Activated CD4-positive, alpha-beta T cell treated with anti-CD3 and anti-CD28 coated beads for 36 hours (primary cell): ENCODE measurements at places on chromosomes 11 and 22. TPM values are rescaled to one million over a fixed set of nuclear protein-coding genes. Genes with fewer than 3 reads are reported as not detected.

Gene BLID
- total RNA-seq, result not detected

Gene RASGRP2
- total RNA-seq, result 5.6 TPM

Gene OR52N4
- 0.70 TPM for total RNA-seq

Gene GSTT2
- total RNA-seq, result not detected

Gene CBLIF
- total RNA-seq, result not detected

Gene TAF6L
- 10.2 TPM for total RNA-seq

Gene LSP1
- total RNA-seq, result 193 TPM

Gene ZC3H12C
- 1.6 TPM for total RNA-seq

Gene HEPN1
- total RNA-seq, result not detected

Gene OR52I2
- not detected for total RNA-seq

- peaks cover 7% of the 10 kb centered on the region for H3K4me1 ChIP-seq
- H3K27ac ChIP-seq, result no peak overlapping the region
- no peak overlapping the region for H3K4me3 ChIP-seq
Observed at GRCh38 chr22:37454857-37455686, 27.8 kb upstream of the ELFN2 start.

- no peak overlapping the region for H3K4me3 ChIP-seq
- H3K27ac ChIP-seq, result no peak overlapping the region
- DNase-seq, result peak; percentile 65
Observed at GRCh38 chr11:19938169-19938856, 222.0 kb downstream of the DBX1 start.

- H3K4me1 ChIP-seq, result peaks cover 29% of the 10 kb centered on the region
- DNase-seq, result no peak
- no peak overlapping the region for H3K27ac ChIP-seq
- H3K4me3 ChIP-seq, result no peak overlapping the region
Observed at GRCh38 chr11:6202041-6202440, 3.0 kb downstream of the OR52W1 start.

DNA sequence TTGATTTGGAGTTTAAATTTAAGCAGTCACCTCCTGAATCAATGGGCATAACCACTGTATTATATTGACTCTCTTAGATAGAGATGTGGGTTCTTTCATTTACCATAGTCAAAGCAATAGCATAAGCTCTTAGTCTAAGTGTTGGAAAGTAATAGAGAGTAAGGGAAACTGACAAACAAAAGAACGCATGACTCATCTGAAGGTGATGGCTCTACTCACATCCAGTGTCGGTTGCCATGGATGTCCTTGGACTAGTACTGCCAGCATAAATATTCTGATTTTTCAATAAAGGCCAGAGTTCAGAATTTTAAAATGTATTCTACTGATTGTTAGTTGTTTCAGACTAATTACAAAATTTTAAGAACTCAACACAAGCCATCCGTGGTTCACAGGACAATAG lies 444.9 kb upstream of the DDI1 start:
- no peaks in the 10 kb centered on the region for H3K36me3 ChIP-seq
- no peak for DNase-seq
- no peaks in the 10 kb centered on the region for H3K27me3 ChIP-seq
- H3K27ac ChIP-seq, result no peak overlapping the region
- no peak overlapping the region for H3K4me3 ChIP-seq

DNA sequence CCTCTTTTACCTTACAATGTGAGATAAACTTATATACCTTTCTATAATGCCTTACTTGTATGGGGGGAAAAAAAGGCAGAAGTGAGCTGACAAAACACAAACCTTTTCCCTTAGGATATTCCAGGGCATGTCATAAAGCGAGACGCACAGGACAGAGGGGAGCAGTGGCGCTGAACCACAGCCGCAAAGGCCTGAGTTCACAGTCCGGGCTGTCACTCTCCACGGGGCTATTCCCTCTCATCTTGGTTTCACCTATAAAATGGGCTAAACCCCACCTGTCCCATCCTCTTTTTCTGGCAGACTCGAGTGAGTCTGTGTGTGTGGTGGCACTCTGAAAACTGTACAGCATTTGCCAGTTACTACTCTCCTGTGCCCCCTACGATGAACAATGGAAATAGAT lies 14.4 kb upstream of the FXYD2 start:
- no peaks in the 10 kb centered on the region for H3K27me3 ChIP-seq
- H3K27ac ChIP-seq, result no peak overlapping the region
- H3K4me1 ChIP-seq, result no peaks in the 10 kb centered on the region
- no peaks in the 10 kb centered on the region for H3K36me3 ChIP-seq

DNA sequence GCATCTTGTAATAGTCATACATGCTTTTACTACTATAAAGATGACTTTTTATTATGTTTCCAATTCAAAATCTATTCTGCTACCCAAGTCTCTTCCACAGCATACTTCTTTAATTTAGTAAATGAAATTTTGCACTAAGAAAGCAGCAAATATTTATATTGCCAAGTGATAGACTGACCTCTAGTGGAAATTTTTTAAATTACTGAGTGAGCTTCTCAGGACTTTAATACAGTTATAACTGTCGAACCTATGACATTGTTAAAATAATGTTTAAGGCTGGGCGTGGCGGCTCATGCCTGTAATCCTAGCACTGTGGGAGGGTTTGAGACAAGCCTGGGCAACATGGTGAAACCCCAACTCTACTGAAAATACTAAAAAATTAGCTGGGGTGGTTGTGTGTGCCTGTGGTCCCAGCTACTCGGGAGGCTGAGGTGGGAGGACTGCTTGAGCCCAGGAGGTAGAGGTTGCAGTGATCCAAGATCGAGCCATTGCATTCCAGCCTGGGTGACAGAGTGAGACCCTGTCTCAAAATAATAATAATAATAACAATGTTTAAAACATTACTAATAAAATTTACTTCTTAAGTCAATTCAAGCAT lies 27.3 kb downstream of the STK33 start:
- H3K4me1 ChIP-seq, result peaks cover 2% of the 10 kb centered on the region
- H3K4me3 ChIP-seq, result no peak overlapping the region
- no peak overlapping the region for H3K27ac ChIP-seq
- peak; percentile 5 for DNase-seq

GRCh38 chr11:46918788-46919513 lies 601 bp upstream of the LRP4 start:
- no peak overlapping the region for H3K27ac ChIP-seq
- H3K4me1 ChIP-seq, result peaks cover 25% of the 10 kb centered on the region
- DNase-seq, result no peak

DNA sequence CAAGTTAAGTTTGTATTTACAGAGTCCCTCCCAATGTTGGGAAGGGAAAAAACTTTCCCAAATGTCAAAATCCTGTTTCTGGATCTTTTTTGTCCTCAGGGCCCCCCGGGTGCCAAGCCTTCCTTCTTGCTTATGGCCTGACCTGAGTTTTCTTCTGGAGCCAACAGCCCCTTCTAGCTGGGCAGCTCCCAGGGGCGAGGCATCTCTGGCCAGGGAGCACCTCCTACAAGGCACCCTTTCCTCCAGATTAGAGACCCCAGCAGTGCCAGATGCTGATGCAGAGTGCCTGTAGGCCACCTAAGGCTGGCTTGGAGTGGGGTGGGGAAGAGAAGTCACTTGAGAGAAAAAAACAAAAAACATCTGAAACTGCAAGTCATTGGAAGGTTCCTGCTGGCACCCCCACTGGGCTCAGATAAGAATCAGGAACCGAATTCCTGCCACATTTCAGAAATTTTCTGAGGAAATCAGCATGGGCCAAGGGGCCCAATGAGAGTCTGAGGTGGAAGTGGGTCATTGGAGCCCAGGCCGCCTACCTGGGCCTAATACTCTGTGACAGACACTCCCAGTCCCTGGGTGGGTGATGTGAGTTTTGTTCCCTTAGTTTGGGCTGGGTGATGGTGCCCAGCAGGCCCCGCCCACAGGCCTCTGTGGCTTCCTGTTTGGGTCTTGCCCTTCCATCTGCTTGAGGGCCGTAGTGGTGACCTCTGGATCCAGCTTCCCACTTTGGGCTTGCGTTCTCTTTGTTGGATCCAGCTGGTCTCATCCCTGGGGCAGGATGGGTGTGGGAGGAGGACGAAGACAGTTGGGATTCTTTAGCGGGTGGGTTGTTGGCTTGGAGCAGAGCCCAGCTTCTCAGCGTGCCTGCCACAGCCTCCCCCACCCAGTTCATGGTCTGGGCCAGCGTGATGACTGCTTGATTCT lies 40.6 kb downstream of the PARVA start:
- H3K4me3 ChIP-seq, result no peak overlapping the region
- no peak for DNase-seq
- H3K27me3 ChIP-seq, result peaks cover 6% of the 10 kb centered on the region
- H3K36me3 ChIP-seq, result no peaks in the 10 kb centered on the region
- no peaks in the 10 kb centered on the region for H3K4me1 ChIP-seq

GRCh38 chr11:117414724-117415123 lies 87.1 kb downstream of the CEP164 start:
- no peak overlapping the region for H3K27ac ChIP-seq
- H3K27me3 ChIP-seq, result no peaks in the 10 kb centered on the region
- no peaks in the 10 kb centered on the region for H3K4me1 ChIP-seq
- DNase-seq, result no peak
- H3K4me3 ChIP-seq, result no peak overlapping the region

GRCh38 chr11:44494785-44495184 lies 70.7 kb upstream of the CD82 start:
- no peaks in the 10 kb centered on the region for H3K36me3 ChIP-seq
- H3K4me1 ChIP-seq, result no peaks in the 10 kb centered on the region
- H3K4me3 ChIP-seq, result no peak overlapping the region
- peaks cover 4% of the 10 kb centered on the region for H3K27me3 ChIP-seq
- DNase-seq, result no peak
- no peak overlapping the region for H3K27ac ChIP-seq

GRCh38 chr11:11173316-11174025 lies 179.6 kb downstream of the CSNK2A3 start:
- no peaks in the 10 kb centered on the region for H3K27me3 ChIP-seq
- H3K27ac ChIP-seq, result no peak overlapping the region
- no peak overlapping the region for H3K4me3 ChIP-seq
- no peak for DNase-seq
- H3K36me3 ChIP-seq, result no peaks in the 10 kb centered on the region
- H3K4me1 ChIP-seq, result peaks cover 17% of the 10 kb centered on the region

DNA sequence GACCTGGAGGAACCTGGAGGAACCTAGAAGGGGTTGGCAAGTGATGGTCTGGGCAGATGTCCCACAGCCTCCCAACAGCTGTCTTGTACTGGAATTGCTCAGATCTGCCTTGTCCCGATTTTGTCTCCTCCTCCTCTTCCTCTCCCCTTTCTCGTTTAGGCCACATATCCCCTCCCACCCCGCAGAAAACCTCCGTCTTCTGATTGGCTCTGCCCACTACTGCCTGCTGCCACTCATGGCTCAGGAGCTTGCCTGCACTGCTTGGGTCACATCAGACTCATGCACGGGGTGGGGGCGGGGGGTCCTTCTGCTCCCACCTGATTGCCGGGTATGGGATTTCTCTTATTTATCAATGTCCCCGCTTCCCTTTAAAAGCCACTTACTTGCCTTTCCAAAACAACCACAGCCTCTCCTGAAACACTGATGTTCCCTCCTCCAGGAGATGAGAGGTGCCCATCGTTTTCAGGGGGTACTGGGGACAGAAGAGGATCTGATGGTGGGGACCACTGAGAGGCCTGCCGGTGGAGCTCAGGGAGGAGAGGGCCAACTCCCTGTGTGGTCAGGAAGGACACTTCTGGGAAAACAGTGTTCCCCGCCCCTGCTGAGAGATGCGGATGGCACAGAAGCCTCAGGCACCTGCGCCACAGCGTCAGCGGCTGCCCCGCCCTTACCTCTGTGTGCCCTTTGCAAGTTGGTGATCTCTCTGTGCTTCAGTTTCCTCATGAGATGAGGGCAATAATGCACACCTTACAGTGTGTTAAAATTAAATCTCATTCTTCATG lies 14.7 kb downstream of the TOM1 start:
- H3K27ac ChIP-seq, result peak overlapping the region; percentile 44
- H3K4me3 ChIP-seq, result no peak overlapping the region
- no peak for DNase-seq
- H3K36me3 ChIP-seq, result peaks cover 9% of the 10 kb centered on the region

GRCh38 chr11:9118277-9118676 lies 26.9 kb upstream of the SCUBE2 start:
- H3K27ac ChIP-seq, result no peak overlapping the region
- H3K36me3 ChIP-seq, result no peaks in the 10 kb centered on the region
- H3K4me3 ChIP-seq, result no peak overlapping the region
- DNase-seq, result no peak
- no peaks in the 10 kb centered on the region for H3K4me1 ChIP-seq

DNA sequence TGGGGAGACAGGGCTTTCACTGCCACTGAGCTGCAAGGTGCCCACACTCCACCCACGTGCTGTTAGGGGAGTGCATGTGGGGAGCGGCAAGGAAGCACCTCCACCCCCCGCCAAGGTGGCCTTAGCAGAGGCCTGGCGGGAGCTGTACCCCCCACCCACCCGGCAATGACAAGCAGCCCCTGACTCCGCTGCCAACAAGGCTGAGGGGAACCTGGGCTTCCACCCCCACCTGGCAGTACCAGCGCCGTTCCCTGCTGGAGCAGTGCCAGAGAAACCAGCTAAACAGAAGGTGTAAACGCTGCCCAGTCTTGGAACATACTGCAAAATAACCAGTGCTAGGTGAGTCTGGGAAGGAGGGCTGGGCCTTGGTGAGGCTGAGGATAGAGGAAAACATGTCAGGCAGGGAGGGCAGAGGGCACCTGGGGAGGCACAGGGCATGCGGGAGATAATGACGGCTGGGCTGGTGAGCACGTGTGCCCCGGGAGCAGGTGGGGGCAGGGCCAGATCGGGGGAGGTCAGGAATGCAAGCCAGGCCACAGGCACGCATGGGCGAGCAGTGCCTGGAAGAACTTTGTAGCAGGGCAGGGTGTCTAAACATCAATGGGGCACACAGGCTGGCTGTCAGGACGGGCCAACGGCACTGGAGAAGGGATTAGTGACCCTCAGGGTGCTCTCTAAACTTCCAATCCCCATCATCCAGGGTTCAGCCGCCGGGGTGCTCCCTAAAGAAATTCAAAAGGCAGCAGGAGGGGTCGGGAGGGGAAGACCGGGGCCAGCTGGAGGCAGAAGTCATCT lies 6.6 kb downstream of the CERK start:
- DNase-seq, result peak; percentile 22
- no peaks in the 10 kb centered on the region for H3K27me3 ChIP-seq
- peaks cover 60% of the 10 kb centered on the region for H3K4me1 ChIP-seq
- peak overlapping the region; percentile 5 for H3K4me3 ChIP-seq

DNA sequence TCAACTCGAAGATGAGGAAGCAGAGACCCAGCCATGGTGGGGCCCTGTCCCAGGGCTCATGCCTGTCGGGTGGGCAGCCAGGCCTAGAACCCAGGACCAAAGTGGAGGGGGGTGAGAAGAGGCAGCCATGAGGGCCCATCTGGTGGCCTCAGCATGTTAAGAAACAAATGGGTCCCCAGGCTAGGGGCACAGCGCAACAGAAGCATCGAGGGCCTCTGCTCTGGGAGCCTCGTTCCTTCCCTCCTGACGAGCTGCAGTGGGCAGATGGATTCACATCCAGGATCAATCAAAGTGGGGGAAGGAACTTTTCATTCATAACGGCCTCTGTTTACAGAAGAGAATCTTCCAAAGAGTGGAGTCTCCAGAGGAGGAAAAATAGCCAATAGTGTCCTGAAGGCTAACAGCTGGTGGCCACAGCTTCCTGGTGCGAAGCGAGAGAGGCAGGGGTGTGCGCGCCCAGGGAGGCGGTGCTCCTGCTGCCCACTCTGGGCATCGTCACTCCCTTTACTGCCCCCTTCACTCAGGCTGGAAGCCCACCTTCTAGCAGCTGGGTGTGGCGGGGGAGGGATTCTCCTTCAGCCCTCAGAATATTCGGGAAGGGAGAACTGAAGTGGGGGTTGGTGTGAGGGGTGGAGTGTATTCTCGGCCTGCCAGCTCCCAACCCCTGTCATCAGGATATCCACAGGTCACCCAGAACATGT lies 4.3 kb downstream of the CBX7 start:
- peaks cover 51% of the 10 kb centered on the region for H3K4me1 ChIP-seq
- H3K27me3 ChIP-seq, result no peaks in the 10 kb centered on the region
- H3K27ac ChIP-seq, result peak overlapping the region; percentile 72
- no peak for DNase-seq
